Stimulated activated CD8-positive, alpha-beta memory T cell treated with anti-CD3 and anti-CD28 coated beads, Interleukin-7, amount 100 ng/mL, for 1 hour (primary cell): ENCODE measurements at places on chromosomes 2 and 18.

GRCh38 chr18:54181856-54182602 lies 42.4 kb downstream of the MBD2 start:
- no peak for DNase-seq

GRCh38 chr18:44789710-44790109 lies 109.0 kb downstream of the SETBP1 start:
- DNase-seq, result no peak

- DNase-seq, result no peak
Observed at GRCh38 chr2:19158211-19158610, 200.2 kb downstream of the OSR1 start.

DNA sequence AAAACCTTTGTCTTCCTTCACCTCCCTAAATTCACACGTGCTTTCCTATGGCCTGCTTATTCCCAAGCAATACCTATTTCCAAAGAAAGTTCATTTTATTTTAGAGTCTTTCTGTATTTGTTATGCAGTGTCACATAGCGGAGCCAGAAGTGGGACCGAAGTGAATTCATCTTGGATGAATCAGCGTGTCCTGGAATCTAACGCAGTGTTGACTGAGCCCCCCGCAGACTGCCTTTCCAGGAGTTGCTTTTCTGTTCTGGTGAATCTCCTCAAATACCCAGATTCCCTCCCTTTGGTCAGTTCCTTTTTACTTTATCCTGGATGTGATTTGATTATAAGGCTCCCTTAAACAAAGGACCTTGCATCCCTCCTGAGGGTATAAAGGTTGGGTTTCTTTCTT lies 10.8 kb downstream of the ALPP start:
- DNase-seq, result no peak

DNA sequence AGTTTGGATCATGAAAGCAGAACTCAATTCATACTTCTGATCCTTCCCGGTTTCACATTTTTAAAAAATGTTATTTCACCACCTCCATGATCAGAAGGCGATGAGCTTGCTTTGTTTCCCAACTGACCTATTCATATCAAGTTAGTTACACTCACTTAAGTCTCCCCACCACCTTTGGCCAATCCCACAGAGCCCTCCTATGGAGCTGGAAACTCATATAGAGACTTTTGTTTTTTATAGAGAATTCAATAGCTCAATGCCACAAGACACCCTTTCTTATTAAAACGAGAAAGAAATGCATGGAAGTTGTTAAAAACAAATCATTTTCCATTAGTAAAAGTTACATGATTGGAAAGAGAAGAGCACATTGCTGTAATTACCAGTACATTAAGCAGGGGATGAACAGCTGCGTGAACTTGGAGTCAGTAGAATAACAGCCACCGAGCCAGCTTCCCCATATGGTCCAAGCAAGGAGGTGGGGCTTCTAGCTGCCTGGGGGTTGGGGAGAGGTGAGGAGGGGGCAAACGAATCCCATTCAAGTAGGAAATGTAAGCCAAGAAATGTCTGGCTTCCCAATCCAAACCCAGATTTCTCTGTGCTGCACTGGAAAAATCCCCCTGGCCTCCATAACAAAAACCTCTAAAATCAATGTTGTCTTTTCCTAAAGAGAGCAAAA lies 614.5 kb downstream of the IRS1 start:
- DNase-seq, result no peak

GRCh38 chr2:24577481-24577880 lies 86.4 kb downstream of the NCOA1 start:
- DNase-seq, result no peak

GRCh38 chr2:24075259-24075658 lies 867 bp downstream of the SF3B6 start:
- DNase-seq, result no peak

DNA sequence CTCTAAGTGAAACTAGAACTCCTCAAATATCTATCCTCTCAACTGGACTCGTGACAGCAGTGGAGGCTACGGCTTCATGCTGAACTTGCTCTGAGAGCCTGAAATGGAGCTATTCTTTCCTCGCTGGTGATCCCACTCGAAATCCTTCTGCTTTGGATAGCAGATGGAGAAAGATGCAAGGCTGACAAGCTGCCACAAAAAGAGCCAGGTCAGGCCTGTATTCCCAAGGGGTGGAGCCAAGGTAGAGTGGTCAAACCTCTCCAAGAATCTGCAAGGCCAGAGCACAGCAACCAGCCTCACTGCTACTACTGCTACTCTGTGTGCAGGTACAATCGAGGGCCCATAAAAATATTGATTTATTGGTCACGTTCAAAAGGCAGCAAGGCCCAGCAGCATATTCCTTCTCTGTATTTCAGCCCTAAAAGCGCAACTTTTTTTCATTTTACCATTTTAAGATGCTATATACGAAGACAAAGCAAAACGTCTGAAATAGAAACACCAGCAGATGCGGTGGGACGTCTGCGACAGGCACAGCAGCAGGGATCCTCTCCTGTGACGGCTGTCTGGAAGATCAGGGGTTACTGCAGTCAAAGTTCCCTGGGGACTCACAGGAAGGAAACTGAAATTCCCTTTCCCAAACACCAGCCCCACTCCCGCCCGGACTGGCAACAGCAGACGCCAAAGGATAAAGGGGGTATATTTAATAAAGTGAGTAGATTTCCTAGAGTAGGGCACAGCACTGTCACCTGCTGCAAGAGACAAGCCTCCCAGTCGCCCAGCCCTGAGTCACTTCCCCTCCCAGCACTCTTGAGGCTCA lies 2.4 kb downstream of the SPRED2 start:
- DNase-seq, result no peak

GRCh38 chr18:35841283-35841682 lies 131.2 kb upstream of the RMP24 start:
- no peak for DNase-seq

DNA sequence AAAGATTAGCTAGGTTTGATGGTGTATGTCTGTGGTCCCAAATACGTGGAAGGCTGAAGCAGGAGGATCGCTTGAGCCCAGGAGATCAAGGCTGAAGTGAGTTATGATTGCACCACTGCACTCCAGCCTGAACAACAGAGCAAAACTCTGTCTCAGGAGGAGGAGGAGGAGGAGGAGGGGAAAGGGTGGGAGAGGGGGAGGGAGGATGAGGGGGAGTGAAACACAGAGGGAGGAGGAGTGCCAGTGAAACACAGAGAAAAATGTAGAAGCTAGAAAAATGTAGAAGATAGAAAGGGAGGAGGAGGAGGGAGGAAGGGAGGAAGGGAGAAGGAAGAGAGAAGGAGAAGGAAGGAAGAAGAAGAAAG lies 387.5 kb downstream of the MTX2 start:
- no peak for DNase-seq

- DNase-seq, result no peak
Observed at GRCh38 chr18:69866212-69866611, 81.5 kb downstream of the CD226 start.

GRCh38 chr2:190367091-190367490 lies 23.7 kb downstream of the INPP1 start:
- DNase-seq, result no peak

DNA sequence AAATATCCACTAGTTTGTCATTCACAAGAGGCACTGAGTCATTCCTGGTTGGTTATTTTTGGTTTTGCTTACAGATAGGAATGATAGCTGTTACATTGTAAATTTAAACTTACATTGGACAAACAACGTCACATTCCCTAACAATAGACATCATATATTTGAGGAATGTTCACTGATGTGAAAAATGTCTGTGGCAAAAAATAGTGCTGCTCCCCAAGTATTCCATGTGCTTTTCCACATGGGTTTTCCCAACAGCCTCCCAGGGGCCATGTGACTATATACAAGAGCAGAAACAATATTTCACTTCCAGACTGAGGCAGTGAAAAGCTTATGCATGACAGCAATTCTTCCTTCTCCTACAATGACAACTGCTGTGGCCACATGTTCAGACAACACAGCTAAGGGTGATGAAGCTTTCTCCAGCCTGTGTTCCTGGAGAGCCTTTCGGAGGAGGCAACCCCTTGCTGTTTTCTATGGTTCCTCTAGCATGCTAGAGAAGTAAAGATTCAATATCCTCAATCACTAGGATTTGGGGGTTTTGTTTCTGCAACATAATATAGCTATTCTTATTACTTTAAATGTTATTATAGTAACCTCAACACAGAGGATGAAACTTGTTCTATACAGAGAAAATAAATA lies 202.7 kb downstream of the PTH2R start:
- DNase-seq, result no peak

- no peak for DNase-seq
Observed at GRCh38 chr2:133606616-133607015, 38.4 kb upstream of the NCKAP5 start.

DNA sequence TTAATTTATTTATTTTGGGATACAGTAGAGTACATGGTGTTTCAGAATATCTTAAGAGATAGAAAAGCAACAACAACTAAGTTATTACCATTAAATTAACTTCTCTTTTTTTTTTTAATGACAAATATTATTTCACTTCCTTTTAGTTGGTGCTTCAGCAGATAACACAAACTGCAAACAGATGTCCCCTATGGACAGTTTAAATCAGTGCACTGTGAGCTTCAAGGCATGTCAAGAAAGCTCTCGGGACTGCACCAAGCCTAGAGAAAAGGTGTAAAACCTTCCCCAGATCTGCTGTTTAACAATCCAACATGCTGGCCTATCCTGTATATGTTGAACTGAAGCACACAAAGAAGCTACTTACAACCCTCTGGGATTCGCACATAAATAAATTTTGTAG lies 122.7 kb downstream of the TCF4 start:
- DNase-seq, result no peak

DNA sequence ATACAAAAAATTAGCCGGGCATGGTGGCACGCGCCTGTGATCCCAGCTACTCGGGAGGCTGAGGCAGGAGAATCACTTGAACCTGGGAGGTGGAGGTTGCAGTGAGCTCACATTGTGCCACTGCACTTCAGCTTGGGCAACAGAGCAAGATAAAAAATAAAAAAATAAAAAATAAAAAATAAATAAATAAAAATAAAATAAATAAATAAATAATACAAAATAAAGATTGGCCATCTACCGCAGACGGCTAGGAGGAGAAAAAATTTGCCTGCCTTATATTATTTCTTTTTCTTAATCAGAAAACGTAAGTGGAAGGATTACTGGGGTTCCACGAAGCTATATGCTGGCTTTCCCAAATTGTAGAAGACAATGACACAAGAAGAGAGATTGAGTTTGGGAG lies 229.7 kb downstream of the EPHA4 start:
- DNase-seq, result no peak

DNA sequence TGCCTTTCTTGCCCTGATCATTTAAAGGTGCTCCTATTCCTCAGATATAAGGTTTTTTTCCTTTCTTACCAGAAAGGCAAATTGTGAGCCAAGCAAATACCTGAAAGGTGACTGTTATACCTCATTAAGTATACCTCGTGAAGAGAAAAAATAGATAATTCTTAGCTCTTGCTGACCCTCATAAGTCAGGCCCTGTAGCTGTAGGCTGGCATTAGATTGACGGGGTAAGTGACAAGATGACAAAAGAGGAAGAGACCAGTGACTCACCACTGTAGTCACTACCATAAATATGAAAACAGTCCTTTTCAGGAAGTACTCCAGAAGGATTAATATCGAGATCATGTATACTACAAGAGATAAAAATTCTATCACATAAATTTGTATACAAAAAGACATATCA lies 104.6 kb downstream of the PTPN4 start:
- DNase-seq, result no peak

GRCh38 chr2:3705782-3706181 lies 2.4 kb downstream of the DCDC2C start:
- no peak for DNase-seq

DNA sequence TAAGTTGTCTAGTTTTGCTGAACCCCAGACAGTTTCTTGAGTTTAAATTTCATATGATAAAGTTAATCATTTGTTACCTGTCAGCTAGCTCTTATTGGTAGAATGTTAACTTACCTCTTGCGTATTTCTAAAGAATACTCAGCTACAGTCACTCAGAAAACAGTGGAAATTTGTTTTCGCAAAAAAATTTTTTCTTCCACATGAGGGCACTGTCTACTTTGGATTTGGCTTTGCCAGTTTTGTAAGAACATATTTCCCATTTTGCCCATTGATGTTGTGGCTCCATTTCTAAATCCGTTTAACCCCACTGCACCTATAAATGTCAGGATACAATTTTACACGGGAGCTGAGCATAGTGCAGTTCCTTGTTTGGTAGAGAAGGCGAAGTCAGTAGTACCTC lies 19.1 kb upstream of the GCFC2 start:
- DNase-seq, result no peak

- no peak for DNase-seq
Observed at GRCh38 chr18:28723506-28723905, 546.6 kb upstream of the CDH2 start.

- DNase-seq, result no peak
Observed at GRCh38 chr18:6487968-6488367, 73.3 kb upstream of the L3MBTL4 start.

DNA sequence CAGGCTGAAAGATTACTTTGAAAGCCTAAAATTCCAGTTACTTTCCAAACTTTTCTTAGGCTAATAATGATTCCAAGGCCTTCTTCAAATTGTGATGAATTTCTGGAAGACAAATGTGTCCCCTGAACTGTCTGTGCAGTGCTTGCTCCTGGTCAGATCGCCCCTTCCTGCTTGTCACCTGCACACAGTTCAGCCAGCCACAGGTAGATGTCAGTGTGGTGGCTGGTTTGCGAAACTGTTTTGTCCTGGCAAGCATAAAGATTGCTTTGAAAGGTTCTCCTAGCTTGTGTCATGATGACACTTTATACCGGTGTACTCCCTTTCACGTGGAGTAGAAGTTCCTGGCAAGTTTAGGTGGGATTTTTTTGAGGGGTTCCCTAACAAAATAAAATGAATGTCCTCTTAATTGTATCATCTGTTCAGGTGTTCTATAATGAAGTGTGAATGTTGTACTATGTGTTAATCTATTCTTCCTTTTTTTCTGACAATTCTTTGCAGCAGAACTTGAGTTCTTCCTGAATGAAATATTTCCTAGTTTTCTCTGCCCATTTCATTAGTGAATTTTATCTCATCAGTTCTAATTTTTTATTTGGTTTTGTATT lies 298.8 kb downstream of the ZNF407 start:
- peak; percentile 12 for DNase-seq

GRCh38 chr18:79939096-79939495 lies 12.4 kb downstream of the SLC66A2 start:
- no peak for DNase-seq

- no peak for DNase-seq
Observed at GRCh38 chr2:203030545-203030944, 15.9 kb downstream of the NBEAL1 start.

DNA sequence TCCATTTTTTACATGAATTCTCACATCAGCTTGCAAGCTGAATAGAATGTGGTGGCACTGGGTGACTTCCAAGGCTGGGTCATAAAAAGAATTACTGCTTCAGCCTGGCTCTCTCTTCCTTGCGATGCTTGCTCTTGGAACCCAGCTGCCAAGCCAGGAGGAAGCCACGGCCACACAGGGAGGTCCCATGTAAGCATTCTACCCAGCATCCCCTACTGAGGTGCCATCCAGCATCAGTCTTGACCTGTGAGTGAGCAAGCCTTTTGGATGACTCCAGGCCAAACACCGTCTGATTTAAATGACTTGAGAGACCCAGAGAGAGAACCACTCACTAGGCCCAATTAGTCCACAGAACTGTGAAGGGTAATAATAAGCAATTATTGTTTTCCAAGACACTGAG lies 750.3 kb upstream of the RAB6C start:
- DNase-seq, result no peak
